Testis (tissue), 5 donors: ENCODE measurements at places on chromosomes 7 and 10. TPM values are rescaled to one million over a fixed set of nuclear protein-coding genes. Genes with fewer than 3 reads are reported as not detected.

DNA sequence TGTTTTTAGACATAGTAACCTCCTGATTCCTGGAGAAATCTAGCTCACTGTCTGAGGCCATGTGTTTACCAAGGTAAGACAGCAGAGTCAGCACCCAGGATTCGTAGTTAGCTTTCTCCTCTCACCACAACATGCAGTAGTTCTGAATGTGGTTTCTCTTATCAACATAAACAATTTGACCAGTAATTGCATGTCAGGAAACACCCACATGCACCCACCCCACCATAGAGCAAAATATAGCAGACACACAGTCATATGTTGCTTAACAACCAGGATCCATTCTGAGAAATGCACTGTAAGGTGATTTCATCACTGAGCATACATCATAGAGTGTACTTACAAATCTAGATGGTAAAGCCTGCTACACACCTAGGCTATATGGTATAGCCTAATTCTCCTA lies 1004.0 kb downstream of the ANKRD7 start:
- no peaks in the 10 kb centered on the region for H3K36me3 ChIP-seq
- no peaks in the 10 kb centered on the region for H3K27me3 ChIP-seq
- H3K27ac ChIP-seq: no peak overlapping the region
- no peak overlapping the region for H3K4me3 ChIP-seq
- no peak for DNase-seq

- no peak for DNase-seq
- no peaks in the 10 kb centered on the region for H3K27me3 ChIP-seq
- H3K4me1 ChIP-seq: no peaks in the 10 kb centered on the region
- no peaks in the 10 kb centered on the region for H3K36me3 ChIP-seq
- no peak overlapping the region for H3K4me3 ChIP-seq
- no peak overlapping the region for H3K27ac ChIP-seq
Observed at GRCh38 chr10:31778627-31779026, 150.0 kb downstream of the ARHGAP12 start.

H2BK1 gene
- not detected for total RNA-seq

ZRANB1 gene
- 46.7 TPM for total RNA-seq

MYL10 gene
- total RNA-seq: not detected

DNA sequence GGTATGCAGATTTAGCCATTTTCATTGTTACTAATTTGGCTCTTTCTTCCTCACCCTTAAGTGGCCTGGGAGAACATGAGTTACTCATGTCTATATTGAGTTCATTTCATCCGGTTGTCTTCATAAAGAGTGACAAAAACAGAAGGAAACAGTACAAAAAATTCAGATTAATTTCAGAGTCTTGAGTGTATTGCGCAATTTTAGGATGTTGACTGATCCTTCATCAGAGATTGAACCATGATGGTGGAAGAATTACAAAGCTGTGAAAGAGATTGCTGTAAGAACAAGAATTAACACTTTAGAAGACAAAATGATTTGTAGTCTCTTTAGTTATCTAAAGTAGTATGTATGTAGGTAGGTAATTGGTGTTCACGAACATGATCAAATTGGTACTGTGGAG lies 194.0 kb upstream of the PPP1R3A start:
- no peaks in the 10 kb centered on the region for H3K27me3 ChIP-seq
- H3K4me1 ChIP-seq: no peaks in the 10 kb centered on the region
- no peaks in the 10 kb centered on the region for H3K36me3 ChIP-seq
- no peak for DNase-seq
- H3K4me3 ChIP-seq: no peak overlapping the region

- no peak for DNase-seq
- H3K27me3 ChIP-seq: no peaks in the 10 kb centered on the region
- no peaks in the 10 kb centered on the region for H3K4me1 ChIP-seq
Observed at GRCh38 chr7:34341326-34341725, 316.7 kb upstream of the NPSR1 start.

- no peak overlapping the region for H3K4me3 ChIP-seq
- H3K27ac ChIP-seq: no peak overlapping the region
- DNase-seq: no peak
- H3K27me3 ChIP-seq: no peaks in the 10 kb centered on the region
Observed at GRCh38 chr10:113646336-113647201, 17.3 kb downstream of the NRAP start.

WDR86 gene
- 20.3 TPM for total RNA-seq

STEAP2 gene
- total RNA-seq: 4.5 TPM

DNA sequence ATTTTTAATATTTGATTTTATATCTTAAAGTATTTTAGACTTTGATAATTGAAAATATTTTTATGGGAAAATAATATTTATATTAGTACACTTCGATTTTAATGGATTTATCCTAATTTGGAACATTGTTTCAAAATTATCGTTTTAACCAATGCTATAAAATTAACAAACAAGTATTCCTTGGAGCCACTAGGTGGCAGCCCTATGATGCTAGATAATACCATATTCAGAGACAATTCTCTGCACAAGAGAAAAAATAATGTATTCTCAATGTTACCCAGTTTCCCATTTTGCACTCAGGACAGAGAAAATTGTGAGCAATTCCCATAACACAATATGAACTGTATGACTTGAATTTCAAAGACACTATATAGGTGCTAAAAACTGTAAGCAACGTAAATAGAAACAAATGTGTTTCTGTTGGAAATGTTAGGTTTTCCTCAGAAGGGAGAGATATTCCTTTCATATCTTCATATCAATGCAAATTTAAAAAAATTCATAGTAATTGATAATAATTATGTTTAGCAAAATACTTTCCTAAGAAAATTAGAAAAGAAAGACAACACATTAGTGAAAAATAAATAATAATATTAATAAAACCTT lies 237.8 kb downstream of the SEMA3E start:
- no peak overlapping the region for H3K27ac ChIP-seq
- peak; percentile 48 for DNase-seq
- H3K4me3 ChIP-seq: no peak overlapping the region
- no peaks in the 10 kb centered on the region for H3K36me3 ChIP-seq
- no peaks in the 10 kb centered on the region for H3K27me3 ChIP-seq

DNA sequence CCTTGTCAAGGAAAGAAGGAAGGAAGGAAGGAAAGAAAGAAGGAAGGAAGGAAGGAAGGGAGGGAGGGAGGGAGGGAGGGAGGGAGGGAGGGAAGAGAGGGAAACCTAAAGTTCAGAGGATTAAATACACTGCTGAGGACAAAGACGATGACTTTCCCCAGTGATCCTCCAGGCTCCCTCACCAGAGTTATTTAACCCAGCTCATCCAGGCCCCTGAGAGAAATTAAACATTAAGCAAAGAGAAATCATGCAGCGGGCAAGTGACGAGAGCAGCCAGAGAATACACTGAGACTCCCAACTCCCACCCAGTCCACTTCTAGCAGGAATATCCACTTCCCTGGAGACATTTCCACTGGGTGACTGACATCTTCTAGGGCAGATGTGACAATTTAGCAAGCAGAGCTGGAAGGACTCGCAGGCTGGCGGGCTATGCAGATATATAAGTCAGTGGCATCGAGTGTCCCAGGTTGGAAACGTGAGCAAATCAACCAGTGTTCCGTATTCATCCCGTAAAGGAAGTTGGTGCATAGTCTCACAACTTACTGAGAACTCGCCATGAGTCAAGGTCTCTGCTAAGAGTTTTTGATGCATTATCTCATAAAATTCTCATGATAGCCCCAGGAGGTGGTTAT lies 48.7 kb downstream of the CALML3 start:
- no peaks in the 10 kb centered on the region for H3K27me3 ChIP-seq
- no peak overlapping the region for H3K4me3 ChIP-seq
- peaks cover 24% of the 10 kb centered on the region for H3K4me1 ChIP-seq
- H3K36me3 ChIP-seq: no peaks in the 10 kb centered on the region
- H3K27ac ChIP-seq: no peak overlapping the region
